ENCODE measurements at places on chromosomes 7 and 10.

DNA sequence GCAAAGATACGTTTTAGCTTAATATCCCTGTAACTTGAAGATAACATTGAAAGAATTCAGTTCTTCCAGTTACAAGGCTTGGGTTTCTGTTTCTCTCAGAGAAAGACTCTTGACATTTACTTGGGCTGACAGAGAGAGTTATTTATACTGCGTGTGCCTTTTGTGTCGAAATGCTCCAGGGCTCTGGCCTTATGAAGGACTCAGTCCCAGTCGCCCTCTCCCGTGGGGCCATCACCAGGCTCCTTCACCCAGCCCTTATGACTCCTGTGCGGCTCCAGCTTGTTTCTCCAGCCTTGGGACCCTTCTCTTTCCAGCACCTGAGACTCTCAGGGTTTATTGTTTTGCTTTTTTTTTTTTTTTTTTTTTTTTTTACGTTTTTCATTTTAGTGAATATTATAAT is 242.3 kb upstream of the DKK1 start:
- no peak for DNase-seq

DNA sequence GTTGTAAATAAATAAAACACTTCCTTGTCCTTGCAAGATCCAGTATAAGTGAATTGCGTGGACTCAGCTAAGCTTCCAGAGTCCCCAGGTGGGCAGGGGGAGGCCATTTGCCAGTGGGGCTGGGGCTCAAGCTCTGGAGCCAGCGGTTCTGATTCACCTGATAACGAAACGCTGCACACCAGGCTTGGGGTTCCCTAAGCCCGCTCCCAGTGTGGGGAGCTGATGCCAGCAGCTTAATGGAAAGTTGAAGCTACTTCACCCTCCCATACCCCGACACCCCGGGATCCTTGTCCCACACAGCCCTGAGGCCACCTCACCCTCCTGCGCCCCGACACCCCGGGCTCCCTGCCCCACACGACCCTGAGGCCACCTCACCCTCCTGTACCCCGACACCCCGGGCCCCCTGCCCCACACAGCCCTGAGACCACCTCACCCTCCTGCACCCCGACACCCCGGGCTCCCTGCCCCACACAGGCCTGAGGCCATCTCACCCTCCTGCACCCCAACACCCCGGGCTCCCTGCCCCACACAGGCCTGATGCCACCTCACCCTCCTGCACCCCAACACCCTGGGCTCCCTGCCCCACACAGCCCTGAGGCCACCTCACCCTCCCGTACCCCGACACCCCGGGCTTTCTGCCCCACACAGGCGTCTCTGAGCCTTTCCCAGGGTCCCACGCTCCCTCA is 30.8 kb downstream of the FKBP6 start:
- DNase-seq: no peak

GRCh38 chr7:111531993-111532392 is 30.3 kb downstream of the IMMP2L start:
- no peak for DNase-seq

GRCh38 chr7:69953136-69954067 is 355.1 kb downstream of the AUTS2 start:
- no peak for DNase-seq

DNA sequence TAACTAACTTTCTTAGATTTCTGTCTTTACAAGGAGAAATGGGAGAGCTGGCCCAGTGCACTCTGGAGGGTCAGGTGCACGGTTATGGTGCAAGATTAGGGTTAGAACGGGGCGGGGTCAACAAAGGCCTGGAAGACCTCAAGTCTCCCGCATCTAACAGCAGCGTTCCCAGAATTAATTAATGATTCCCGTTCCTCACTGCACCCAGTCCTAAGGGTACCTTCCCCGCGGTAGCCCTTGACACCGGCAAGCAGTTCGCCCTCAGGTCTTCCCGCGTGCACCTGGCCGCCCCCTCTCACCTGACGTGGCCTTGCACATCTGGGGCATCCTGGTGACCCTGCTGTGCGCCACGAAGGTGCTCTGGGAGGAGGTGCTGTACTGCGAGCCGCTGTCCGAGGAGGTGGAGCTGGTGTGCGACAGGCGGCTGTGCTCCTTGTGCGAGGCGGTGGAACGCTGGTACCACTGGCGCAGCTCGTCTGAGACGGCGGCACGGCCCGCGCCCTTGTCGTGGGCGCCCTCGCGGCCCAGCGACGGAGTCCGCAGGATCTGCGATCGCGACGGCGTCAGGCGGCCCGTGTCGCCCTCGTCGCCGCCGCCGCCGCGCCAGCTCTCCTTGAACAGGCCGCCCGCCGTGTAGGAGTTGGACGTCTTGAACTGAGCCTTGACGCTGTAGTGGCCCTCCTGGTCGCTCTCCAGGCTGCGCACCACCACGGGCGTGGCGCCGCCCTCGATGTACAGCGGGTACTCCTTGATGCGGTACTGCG is 69.8 kb downstream of the PRPF18 start:
- DNase-seq: no peak

All from stimulated activated CD8-positive, alpha-beta memory T cell treated with anti-CD3 and anti-CD28 coated beads, Interleukin-12 subunit alpha, Interleukin-12 subunit beta, amount 100 ng/mL, for 4 hours (primary cell).